ENCODE measurements at places on chromosomes 6 and 20.

DNA sequence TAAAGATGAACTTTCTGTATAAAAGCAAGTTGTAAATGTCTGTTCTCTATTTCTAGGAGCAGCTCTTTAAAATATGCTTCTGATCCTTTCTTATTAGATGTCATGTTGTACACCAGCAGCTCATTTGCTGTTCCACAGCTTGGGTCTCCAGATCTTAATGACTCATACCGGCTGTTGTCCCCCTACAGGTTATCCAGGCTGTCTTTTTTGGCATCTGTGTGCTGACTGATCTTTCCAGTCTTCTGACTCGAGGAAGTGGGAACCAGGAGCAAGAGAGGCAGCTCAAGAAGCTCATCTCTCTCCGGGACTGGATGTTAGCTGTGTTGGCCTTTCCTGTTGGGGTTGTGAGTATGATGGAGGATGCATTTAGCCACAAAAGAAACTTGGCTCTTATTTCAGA, 76.0 kb downstream of the AIG1 start:
- DNase-seq: no peak

- no peak for DNase-seq
Observed at GRCh38 chr6:12748411-12748810, 31.8 kb downstream of the PHACTR1 start.

DNA sequence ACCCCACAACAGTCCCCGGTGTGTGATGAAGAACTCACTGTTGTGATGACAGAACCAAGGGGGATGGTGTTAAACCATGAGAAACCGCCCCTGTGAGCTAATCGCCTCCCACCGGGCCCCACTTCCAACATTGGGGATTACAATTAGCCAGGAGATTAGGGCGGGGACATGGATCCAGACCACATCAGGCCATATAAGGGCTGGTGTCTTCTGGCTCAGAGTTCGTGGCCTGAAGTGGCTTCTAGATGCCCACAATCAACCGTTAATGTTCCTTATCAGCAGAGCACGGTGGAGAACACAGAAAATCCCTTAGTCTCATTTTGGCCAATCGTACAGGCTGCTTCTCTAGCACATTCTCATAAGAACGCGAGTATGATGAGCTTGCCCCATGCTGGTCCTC, 10.9 kb upstream of the MAS1 start:
- DNase-seq: peak; percentile 49

GRCh38 chr20:45343532-45344167, 4.6 kb downstream of the SDC4 start:
- no peak for DNase-seq

DNA sequence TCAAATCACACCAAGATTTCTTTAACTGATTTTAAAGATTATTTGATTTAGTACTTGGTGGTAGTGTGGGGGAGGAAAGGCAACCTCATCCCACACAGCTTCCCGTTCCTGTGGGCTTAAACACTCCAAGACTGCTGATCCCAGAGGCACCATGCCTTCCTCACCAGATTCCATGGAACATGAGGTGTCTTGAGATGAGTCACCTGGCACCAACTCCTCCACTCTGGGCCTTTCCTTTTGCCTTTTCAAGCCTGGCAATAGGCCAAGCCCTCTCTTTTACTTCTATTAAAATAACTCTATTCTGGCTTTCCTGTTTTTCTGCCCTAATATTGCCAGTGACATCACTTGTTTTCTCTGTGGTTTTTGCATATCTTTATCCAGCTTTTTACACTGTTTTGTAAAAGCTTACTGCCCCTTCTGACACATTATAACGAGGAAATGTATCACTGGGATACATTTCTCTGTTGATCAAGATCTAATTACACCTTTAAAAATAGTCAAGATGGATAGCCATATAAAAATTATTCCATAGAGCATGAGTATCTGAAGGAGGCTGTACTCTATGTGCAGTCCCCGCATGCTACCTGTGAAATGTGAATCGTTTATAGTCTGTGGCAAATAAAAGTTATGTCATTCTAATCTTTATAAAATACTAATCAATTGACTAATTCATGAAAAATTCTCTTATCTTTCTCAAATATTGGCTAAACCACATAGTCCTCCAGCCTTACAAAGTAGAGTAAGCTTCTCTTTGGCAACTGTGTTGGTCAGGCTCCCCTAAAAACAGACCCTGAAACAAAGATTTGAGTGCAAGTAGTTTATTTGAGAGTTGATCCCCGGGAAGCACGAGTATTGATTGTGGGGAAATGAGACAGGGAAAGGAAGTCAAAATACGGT, 257.8 kb upstream of the KCNQ5 start:
- no peak for DNase-seq

- no peak for DNase-seq
Observed at GRCh38 chr6:111173341-111173740, 86.0 kb downstream of the SLC16A10 start.

DNA sequence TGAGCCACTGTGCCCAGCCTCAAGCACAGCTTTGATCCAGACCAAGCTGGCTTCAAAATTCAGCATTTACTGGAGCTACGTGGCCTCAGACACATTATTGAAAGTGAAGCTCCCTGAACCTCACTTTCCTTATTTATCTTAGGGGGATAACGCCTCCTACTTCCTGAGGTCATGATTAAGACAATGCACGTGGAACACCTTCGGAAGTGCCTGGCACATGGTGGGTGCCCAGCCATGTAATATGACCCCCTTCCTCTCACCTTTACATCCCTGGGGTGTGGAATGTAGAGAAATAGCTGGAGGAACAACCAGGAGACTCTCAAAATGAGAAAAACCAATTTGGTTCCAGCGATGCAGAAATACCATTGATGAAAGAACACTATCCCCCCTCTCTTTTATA, 1.6 kb upstream of the CLPS start:
- DNase-seq: no peak

DNA sequence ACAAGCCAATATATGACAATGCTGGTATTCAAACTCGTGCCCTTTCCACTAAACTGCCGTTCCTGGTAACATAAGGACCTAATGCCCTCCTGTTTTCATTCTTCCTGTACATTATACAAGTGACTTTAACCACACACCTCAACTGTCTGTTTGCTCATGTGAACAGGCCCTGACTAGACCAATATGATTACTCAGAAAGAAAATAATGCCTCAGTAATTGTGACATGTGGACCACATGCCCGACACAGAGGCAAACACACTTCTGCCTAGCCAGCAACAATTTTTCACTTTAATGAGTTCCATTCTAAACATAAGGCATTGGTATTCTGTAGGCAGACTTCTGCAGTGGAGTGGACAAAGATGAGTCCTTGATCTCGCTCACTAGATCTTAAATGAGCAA, 30.0 kb downstream of the SLC22A16 start:
- no peak for DNase-seq

DNA sequence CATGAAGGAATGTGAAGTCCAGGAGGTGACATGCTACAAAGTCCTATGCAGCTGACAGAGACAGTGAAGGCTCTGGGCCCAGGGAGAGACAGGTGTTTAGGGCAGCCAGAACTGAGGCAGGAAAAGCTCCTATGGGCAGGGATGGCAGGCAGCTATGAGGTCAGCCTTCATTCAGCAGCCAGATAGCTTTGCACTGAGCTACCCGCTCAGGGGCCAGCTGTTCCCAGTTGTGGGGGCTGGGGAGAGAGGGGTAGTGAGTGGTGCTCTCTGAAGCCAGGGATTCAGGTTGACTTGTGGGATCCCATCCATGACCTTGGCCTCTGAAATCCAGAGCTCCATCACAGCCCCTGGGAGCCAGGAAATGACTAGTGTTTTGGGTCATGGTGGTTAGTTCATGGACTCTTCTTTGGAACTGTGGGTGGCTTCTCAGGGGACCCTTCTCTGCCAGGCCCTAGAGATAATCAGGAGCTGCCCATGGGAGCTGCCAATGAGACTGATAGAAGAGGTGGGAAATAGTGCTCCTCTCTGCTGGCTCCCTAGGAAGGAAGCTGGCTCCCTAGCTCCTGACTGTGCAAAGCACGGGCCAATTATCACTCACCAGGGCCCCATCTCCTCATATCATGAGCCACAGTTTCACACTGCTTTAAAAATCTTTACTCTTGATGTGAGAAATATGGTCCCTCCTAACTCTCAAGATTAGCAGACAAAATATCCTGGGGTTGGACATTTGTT, 127.7 kb downstream of the VEGFA start:
- DNase-seq: no peak

Measured in coronary artery (tissue), 2 donors.